Activated CD8-positive, alpha-beta memory T cell treated with anti-CD3 and anti-CD28 coated beads, Interleukin-2, amount 50 U/mL, for 48 hours (primary cell): ENCODE measurements at places on chromosomes 3 and 15.

GRCh38 chr3:126995926-126996512 lies 13.1 kb downstream of the PLXNA1 start:
- no peak for DNase-seq

DNA sequence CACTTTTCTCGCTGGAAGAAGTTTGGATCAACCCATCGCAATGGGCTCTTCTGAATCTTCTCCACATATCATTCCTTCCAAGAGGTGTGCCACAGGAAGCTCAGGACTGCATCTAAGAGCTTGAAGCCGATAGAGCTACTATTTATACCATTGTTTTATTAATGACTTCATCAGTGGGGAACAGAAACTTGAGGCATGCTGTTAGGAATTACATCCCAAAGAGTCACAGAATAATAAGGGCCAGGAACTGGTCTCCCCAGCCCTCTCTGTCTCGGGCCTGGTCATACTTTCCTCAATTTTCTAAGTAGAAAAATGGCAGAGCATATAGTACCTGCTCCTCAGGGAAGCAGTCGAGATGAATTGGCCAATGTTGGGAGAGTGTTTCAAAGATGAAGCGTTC lies 16.9 kb upstream of the C15orf61 start:
- DNase-seq: no peak

GRCh38 chr15:68299436-68299835 lies 21.9 kb downstream of the FEM1B start:
- DNase-seq: peak; percentile 52

GRCh38 chr3:129226374-129226773 lies 23.0 kb upstream of the COPG1 start:
- DNase-seq: no peak

GRCh38 chr15:67501836-67502461 lies 19.0 kb upstream of the C15orf61 start:
- no peak for DNase-seq

DNA sequence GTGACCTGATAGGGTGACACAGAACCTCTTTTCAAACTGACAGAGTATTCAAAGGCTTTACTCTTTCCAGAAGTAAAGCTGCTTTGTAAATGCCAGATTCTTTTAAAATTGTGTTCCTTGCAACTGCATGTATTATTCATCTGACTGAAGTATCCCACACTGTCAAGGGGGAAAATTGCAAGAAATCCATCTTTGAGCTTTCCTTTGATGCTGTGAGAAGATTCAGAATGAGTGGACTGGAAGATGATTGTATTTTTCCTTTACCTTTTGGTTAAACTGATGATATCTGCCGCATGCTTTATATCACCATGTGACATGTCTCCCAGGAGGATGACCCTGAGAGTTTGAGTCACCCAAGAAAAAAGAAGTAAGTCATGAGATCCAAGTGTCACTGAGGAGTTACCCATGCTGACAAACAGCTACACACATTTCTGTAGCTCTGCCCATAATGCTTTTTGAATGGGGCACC lies 250.8 kb upstream of the CBLB start:
- no peak for DNase-seq

DNA sequence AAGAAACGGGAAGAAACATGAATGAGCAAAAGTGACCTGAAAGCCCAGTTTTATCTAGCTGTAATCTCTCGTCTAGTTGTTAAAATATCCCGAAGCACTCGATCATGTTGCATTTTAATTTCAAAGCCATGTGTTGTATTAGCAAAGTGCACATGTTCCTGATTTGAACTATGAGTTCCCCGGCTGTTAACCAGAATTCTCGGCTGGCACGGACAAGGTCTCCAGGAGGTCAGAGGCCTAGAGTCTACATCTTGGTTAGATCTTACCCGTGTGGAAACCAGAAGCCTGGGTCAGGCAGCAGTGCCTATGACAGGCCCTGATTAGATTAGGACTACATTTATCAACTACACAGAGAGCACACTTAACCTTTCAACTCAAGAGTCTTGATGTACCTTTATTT lies 195.8 kb downstream of the CDIN1 start:
- DNase-seq: no peak
